ENCODE measurements at places on chromosomes 5 and 9. TPM values are rescaled to one million over a fixed set of nuclear protein-coding genes. Genes with fewer than 3 reads are reported as not detected.

LTC4S gene
- 1.8 TPM for total RNA-seq

SLC4A9 gene
- total RNA-seq = not detected

IFT74 gene
- 10.5 TPM for total RNA-seq

SLC28A3 gene
- 0.37 TPM for total RNA-seq

FAM169A gene
- 1.0 TPM for total RNA-seq

DNA sequence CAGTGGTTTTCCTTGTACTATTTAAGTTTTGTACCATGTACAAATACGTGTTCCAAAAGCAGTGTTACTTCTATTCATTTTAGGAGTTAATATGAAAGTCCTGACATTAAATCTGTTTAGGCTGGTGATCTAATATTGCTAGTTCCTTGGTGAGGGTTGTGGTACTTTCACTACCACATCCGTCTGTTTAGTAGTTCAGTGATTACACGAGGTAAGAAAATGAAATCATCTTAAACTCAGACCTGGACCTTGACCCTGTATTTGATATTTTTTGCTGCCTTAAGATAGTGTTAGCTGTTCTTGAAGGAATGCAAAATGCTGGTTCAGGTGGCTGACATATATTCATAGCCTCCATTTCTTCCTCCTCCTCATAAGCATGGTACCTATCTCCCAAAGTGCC, 50.3 kb downstream of the MTAP start:
- DNase-seq = no peak

DNA sequence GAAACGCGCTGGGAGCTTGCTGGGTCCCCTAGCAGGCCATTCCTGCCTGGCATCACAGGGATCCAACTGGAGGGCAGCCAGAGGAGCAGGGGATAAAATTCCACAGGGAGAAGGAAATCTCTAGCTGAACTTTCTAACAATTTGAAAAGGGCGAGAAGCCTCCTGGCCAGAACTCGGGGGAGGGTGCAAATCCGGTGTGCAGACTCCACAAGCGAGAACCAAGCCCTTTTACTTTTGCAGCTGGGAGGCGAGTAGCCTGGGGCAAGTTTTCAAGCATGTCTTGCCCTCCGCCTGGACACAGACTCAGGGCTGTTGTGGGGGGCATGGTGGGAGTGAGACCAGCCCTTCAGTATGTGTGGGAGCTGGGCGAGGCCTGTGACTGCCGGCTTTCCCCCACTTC, 14.3 kb upstream of the POU5F2 start:
- DNase-seq = no peak

DNA sequence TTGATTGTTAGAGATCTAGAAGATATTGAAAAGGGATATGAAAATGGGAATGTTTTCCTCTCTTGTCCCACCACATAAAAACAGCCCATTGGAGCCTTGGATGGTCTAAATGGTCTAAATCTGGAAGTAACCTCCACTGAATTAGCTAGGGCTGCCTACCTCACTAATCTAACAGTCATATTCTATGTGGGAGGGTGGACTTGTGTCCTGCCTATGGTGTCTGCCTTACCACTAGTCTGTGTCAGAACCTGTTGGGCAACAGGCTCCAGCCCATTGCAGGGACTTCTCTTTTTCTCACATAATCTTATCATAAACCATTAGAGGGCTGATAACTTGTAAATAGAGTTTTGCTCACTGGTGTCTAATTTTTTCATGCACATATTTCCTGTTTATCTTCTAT, 548.8 kb upstream of the CDH18 start:
- DNase-seq = no peak

DNA sequence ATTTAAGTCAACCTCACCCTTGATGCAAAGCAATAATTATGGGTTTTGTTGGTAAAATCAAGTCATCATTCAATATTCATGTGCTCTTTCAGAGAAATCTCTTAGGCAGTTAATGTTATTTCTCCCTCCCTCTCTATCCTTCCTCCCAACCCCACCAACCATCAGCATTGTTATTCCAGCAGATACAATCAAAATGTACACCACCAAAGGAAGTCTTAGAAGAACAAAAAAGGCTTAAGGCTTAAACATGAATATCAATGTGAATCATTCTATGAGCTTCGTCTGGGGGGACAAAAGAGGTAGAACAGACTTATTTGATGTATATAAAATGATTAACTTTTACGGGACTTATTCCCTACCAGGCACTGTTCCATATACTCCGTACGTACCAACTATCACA, 404.4 kb downstream of the ARHGEF28 start:
- DNase-seq = no peak

DNA sequence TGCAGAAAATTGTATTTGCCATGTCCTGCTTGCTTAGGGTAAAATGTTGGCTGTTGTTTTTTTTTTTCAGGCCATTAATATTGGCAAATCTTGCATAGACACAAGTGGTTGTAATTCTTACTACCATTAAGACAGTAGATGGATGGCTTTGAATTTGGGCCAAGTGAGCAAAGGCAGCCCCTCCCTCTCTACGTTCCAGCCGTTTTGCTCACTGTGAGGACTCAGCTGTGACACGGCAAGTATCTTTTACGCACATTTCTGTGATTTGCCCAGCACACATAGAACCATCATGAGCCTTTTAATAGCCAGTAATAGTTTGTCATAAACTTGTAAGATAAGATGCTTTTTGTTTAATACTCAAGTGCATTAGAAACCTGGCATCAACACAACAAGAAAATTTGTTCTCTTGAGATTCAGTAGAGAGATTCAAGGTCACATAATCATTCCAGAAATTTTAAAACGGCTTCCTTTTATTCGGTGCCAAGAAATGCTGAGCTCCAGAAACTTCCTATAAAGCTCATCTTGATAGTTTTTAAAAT, 205.2 kb upstream of the ADCY2 start:
- no peak for DNase-seq

DNA sequence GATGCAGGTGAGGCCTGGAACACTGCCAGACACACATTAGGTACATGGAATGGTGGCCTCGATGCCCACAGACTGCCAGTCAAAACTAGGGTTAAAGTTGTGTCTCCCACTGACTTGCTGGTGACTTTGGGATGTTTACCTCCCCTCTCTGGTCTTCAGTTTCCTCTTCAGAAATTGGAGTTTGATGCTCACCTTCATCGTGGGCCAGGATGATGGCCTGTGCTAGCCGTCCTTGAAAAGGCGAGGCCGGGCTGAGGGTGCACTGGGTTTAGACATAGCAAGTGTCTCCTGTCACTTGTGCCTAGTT, 49.0 kb upstream of the FOXE1 start:
- DNase-seq = no peak

DNA sequence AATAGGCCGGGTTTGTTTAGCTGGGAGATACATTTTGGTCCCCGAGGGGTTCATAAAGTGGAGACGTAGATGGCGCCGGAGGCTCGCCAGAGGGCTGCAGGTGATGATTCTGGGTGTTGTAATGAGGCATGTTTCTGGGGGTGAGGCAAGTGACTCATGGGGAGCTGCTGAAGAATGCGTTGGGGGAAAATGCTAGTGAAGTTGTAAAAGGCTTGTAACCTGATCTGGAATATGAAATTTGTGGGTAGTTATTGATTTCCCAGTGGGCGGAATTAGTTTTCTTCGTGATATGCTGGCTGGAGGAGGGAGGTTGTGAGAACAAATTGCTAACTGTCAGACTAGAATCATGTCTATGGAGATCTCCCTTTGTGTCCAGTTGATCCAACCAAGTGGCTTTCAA, 158.3 kb downstream of the DOCK2 start:
- no peak for DNase-seq

DNA sequence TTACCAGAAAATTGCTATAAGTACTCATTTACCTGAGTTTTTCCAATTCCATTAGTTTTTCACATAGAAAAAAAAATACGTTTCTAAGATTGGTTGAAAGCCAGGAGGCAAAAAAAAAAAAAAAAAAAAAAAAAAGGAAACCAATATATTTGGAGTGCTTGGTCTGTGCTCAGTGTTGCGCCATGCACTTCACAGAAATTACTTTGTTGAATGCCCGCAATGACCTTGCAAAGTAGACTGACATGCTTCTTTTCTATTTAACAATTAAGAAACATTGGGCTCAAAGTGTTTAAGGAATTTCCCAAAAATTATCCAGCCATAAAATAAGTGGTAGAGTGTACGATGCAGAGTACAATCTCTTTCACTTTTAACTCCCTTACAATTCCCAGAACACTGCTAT, 65.2 kb upstream of the PAPPA start:
- DNase-seq = no peak

- no peak for DNase-seq
Measured at GRCh38 chr9:94081435-94081834, 2.8 kb upstream of the PTPDC1 start.
